ENCODE measurements at places on chromosomes 11 and 22.

- no peak for DNase-seq
These were observed 8.2 kb downstream of the CAVIN3 start for GRCh38 chr11:6312106-6312505.

- no peak for DNase-seq
These were observed 4.4 kb downstream of the CARD16 start for GRCh38 chr11:105040703-105041102.

GRCh38 chr11:44003736-44004451 is 43.9 kb upstream of the ACCSL start:
- no peak for DNase-seq

DNA sequence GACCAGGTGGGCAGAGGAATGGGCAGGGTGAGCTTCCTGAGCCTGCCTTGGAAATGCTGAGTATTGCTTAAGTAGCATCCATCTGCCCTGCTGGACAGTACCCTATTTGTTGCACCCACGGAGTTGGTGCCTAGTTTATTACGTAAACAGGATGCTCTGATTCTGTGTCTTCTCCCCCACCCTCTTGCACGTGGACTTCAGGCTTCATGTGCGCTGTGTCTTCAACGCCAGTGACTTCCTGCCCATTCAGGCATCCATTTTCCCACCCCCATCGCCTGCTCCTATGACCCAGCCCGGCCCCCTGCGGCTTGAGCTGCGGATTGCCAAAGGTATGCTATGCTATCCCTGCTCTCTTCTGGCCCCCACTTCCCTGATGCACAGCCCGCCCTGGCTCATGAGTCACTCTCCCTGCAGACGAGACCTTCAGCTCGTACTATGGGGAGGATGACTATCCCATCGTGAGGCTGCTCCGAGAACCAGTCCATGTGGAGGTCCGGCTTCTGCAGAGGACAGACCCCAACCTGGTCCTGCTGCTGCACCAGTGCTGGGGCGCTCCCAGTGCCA is 5.7 kb downstream of the ZP1 start:
- no peak for DNase-seq

DNA sequence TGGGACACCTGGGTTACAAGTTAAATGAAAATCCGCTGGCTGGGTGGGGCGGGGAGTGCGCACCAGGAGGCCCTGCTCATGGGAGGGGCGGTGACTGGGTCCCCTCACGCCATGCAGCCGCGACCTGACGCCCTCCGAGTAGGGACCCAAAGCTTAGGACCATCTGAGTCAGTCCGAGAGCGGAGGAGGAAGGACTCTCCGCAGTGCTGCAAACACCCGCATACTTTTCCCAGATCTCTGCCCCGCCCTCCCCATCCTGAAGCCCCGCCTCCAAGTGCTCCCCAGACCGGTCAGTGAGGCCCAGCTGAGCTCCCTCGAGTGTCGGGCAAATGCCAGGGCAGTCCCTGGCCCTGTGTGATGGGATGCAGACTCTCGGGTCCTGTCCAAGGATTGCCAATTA is 6.6 kb upstream of the FLI1 start:
- no peak for DNase-seq

DNA sequence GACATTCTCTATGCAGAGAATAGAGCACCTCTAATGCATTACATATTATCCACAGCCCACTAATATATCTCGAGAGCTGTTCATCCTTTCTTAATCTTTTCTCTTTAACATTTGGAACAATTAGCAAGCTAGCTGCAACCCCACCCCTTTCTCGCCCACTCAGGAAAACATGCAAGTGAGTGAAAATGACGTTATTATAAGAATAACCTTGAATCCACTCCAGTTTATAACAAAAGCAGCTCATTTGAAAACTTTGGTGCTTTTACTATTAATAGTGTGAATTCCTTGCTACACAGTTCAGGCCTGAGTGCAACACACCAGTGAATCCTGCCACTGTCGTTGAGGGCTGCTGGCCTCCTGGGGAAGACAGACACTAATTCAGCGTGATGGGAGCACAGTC is 63.3 kb upstream of the BMAL1 start:
- no peak for DNase-seq

DNA sequence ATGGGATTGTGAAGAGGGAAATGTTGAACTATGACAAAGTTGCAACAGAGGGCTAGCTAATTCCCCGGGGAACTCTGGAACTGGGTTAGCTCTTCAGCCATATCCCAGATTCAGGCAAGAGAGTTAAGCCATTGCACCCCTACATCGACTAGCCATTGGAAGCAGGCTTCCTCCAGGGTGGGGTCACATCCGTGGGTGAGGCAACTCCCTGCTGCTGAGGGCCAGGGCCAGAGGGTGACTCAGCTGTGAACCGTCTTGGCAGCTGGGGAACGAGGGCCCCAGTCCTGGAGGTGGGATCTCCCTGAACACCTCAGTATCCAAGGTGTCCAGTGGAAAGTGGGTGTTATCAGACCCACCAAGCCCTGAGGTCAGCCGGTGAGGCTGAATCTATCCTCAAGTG is 41.1 kb downstream of the RPS6KA4 start:
- no peak for DNase-seq

DNA sequence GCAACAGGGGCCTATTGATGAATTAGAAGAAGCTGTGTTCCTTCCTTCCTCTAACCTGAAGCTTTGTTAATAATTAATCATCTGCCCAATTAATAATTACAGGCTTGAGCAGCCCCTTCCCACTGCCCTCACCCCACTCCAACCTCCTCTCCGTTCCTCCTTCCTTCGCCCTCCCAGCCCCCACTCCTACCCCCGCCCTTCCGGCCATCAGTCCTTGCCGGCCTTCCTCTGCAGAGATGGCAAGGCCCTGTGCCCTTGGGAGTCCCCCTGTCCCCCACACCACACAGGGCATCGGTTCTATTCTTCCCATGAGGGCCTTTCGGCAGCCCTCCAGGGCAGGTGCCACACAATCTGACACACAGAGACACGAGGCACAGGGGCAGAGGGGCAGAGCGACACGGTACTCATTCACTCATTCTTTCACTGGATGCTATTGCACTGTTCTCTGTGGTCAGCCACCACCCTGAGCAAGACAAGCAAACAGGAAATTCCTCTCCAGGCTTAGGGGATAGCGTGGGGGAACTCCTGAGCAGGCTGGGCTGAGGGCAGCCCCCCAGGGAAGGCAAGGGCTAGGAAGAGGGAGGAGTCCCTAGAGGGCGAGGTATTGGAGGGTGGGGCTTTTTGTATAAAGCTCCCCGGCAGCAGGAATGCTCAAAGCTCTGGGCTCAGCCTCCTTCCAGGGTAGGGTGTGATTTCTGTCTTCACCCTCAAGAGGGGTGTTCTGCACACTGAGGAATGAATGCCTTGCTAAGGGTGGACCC is 14.7 kb downstream of the MGAT3 start:
- no peak for DNase-seq

DNA sequence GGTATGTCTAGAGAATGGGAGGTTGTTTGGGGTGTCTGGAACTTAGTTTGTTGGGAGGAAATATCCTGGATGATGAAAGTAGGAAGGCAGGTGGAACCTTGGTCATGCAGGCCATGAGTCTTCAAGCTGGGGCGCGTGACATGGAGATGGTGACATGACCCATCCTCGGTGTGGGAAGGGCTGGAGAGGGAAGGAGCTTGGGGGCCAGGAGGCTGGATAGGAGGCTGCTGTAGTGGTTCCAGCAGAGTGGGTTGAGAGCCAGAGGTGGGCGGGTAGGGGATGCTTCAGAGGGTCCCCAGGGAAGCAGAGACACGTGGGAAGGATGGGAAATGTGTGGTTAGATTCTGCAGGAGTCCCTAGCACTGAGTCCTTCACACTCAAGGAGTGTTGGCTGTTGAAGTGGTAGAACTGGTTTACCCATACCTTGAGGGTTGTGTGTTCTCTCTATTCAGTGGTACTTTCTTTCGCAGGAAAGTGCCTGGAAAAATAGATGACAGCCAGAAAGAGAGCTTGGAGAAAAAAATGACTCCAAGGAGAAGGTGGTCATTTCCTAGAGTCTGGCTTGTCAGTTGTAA is 56.8 kb downstream of the LDLRAD3 start:
- DNase-seq: no peak

GRCh38 chr22:31192513-31192912 is 19.6 kb upstream of the LIMK2 start:
- DNase-seq: no peak

DNA sequence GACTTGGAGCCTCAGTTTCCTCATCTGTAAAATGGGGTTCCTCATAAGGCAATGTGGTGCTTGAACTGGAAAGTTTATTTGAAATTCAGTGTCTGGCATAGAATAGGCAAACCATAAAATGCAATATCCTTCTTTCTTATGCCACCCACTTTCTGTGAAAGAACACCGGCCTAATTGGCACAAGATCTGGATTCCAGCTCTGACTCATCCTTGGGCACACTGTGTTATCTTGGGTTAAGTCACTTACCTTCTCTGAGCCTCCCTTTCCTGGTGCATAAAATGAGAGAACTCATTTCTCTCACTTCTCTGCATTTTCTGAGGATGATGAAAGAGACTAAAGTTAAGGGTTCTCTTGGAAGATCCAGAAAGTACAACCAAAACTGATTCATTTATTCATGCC is 5.1 kb downstream of the INSC start:
- DNase-seq: no peak

DNA sequence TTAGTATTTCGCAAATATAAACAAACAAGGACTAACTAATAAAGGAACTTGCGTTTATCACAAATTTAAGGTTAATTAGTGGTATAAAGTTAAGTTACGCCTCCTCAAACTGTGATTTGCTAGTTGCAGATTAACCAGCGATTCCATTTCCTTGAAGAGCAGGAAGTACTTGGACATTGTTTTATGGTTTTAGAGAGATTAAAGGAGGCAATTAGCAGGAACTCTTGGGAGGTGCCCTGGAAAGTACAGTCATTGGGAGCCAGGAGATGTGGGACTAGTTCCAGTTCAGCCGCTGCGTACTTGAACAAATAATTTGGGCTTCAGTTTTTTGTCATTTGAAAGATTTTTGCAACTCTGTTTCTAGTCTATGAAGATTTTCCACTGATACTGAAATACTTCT is 3.3 kb downstream of the FAM118B start:
- DNase-seq: no peak

DNA sequence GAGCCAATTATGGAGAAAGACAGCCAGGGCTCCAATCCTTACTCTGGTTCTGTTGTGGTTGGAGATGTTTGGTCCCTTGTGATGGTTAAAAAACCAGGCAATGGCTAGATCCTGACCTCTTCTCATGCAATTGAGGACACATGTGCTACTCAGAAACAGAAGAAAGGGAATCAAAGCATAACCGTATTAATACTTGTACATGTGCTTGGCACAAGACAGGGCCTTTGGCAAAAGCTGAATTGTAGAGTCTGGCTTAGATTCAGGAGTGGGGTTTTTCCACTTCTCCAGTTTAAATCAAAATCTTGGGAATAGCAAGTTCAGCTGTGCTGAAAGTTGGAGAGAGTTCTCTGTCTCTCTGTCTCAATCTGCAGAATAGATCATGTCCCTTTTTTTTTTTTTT is 80.1 kb upstream of the E2F8 start:
- DNase-seq: no peak

GRCh38 chr22:44496844-44497217 is 1.2 kb downstream of the RTL6 start:
- no peak for DNase-seq

- no peak for DNase-seq
These were observed 164.9 kb downstream of the MIAT start for GRCh38 chr22:26822313-26822712.

GRCh38 chr11:23540101-23540561 is 679.9 kb upstream of the CCDC179 start:
- peak; percentile 11 for DNase-seq

- DNase-seq: no peak
These were observed 100.3 kb upstream of the CLPB start for GRCh38 chr11:72534371-72535193.

DNA sequence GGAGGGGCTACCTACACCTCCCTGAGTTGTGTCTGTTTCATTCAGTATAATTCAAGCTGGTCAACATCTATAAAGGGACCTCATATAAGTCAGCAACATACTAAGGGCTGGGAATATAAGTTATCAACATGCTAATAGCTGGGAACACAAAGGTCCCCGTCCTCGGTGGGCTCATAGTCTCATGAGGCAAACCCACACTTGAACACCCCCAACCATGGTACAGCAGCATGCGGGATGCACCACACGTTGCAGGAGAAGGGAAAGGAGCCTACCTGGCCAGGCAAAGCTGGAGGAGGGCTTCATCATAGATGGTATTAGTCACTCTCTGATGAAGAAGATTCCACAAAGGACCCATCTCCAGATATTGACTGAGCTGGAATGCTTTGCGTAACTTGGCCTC is 561.8 kb upstream of the B3GAT1 start:
- no peak for DNase-seq

GRCh38 chr11:129144256-129144655 is 47.9 kb downstream of the ARHGAP32 start:
- no peak for DNase-seq

GRCh38 chr11:43021466-43021865 is 290.3 kb upstream of the API5 start:
- DNase-seq: no peak

GRCh38 chr11:8258784-8259183 is 4.9 kb downstream of the LMO1 start:
- DNase-seq: no peak

DNA sequence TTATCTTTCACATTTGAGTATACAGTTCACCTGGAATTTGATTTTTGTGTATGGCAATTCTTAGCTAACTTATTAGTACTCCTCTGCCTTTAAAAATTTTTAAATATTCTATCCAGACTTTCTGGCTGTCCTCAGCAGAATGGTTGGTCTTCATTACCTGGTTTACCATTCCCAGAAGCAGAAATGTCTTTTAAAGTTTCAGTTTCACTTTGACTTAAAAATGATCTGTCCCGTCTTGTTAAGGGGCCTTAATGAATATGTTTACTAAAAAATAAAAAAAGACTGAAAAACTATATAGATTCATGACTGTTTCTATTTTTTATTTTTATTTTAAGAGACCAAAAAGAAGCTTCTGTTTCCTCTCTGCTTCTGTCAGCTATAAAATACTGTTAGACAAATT is 70.5 kb upstream of the TNRC6B start:
- DNase-seq: no peak

GRCh38 chr11:128194216-128194615 is 393.1 kb downstream of the ETS1 start:
- no peak for DNase-seq

DNA sequence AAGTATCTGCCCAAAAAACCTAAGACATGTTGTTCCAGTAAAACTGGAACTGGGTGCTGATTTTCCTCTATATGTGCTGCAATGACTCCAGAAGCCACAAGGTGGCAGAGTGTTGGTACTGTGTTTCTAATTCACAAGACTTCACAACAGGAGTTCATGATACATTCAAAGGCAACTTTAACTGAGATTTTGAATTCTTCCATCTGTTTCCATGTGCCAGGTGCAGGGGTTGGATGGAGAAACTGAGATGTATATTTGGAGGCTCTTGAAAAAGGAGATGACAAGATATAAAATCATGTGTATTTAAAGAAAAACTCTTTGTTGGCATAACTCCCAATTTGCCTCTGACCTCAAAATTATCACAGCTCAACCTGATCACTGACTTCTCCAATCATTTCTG is 1098.6 kb upstream of the CCDC90B start:
- DNase-seq: no peak

Measured in HuH-7.5 (cell line).